Fibroblast of lung (primary cell): ENCODE measurements at places on chromosomes 3 and 15.

DNA sequence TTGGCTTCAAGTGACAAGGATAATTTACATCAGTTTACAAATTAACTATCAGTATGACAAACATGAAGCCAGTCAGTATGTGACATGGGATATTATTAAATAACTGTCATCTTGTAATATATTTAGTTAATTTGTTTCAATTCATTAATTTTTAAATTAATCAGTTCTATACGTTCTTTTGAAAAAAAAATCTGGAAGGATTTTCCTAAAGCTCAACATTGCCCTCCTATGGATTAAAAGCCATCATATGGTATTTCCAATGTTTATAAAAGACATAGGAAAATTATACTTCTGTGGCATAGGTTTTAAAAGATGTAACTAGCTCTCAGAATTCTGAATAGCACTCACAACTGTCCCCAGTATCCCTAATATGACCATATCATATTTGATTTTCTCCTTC is 134.4 kb downstream of the PLOD2 start:
- no peak overlapping the region for H3K4me3 ChIP-seq
- no peaks in the 10 kb centered on the region for H3K4me1 ChIP-seq
- no peak for DNase-seq
- H3K27me3 ChIP-seq = no peaks in the 10 kb centered on the region
- no peak overlapping the region for H3K27ac ChIP-seq
- no peaks in the 10 kb centered on the region for H3K36me3 ChIP-seq

GRCh38 chr3:72848703-72849081 is 447 bp upstream of the SHQ1 start:
- no peaks in the 10 kb centered on the region for H3K36me3 ChIP-seq
- H3K27ac ChIP-seq = no peak overlapping the region
- H3K4me1 ChIP-seq = peaks cover 4% of the 10 kb centered on the region
- H3K4me3 ChIP-seq = peak overlapping the region; percentile 83
- no peaks in the 10 kb centered on the region for H3K27me3 ChIP-seq
- no peak for DNase-seq

- H3K27ac ChIP-seq = no peak overlapping the region
- H3K36me3 ChIP-seq = no peaks in the 10 kb centered on the region
- H3K4me1 ChIP-seq = no peaks in the 10 kb centered on the region
- no peaks in the 10 kb centered on the region for H3K27me3 ChIP-seq
Measured at GRCh38 chr3:190446573-190447279, 3.0 kb downstream of the TMEM207 start.

DNA sequence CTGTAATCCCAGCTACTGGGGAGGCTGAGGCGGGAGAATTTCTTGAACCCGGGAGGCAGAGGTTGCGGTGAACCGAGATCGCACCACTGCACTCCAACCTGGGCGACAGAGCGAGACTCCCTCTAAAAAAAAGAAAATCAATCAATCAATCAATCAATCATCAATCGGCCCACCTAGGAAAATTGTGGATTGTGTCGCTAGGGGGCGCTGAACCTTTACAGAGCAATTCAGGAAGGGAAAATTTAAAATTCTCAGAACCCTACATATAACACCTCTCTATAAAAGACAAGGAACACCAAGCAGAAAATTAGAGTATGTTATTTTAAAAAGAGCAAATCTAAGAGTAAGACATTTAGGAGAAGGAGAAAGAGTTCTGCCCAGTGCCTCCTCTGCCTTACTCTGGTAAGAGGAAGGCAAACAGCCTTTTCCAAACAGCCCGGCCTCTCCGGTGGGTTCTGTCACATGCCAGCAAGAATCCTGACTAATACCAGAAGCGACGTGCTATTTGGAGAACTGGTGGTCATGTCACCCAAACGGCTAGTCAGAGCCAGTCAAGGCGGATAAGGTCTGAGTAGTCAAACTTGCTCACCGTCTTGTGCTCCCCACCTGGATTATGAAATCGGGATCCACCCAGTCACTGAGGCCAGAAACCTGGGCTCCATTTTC is 22.3 kb upstream of the SMCO1 start:
- no peaks in the 10 kb centered on the region for H3K4me1 ChIP-seq
- DNase-seq = peak; percentile 38
- H3K36me3 ChIP-seq = no peaks in the 10 kb centered on the region
- H3K27ac ChIP-seq = no peak overlapping the region
- H3K27me3 ChIP-seq = no peaks in the 10 kb centered on the region

- peaks cover 23% of the 10 kb centered on the region for H3K4me1 ChIP-seq
- DNase-seq = peak; percentile 32
- H3K4me3 ChIP-seq = no peak overlapping the region
- peaks cover 29% of the 10 kb centered on the region for H3K36me3 ChIP-seq
- H3K27ac ChIP-seq = peak overlapping the region; percentile 19
Measured at GRCh38 chr3:11560746-11561145, 83.0 kb downstream of the VGLL4 start.

- H3K27me3 ChIP-seq = no peaks in the 10 kb centered on the region
- no peak for DNase-seq
- no peak overlapping the region for H3K4me3 ChIP-seq
- H3K36me3 ChIP-seq = no peaks in the 10 kb centered on the region
Measured at GRCh38 chr15:39149636-39150150, 431.2 kb upstream of the THBS1 start.

GRCh38 chr3:122365073-122365472 is 18.0 kb downstream of the MIX23 start:
- H3K36me3 ChIP-seq = peaks cover 7% of the 10 kb centered on the region
- no peaks in the 10 kb centered on the region for H3K27me3 ChIP-seq
- H3K27ac ChIP-seq = no peak overlapping the region
- no peak for DNase-seq
- no peak overlapping the region for H3K4me3 ChIP-seq

GRCh38 chr3:60023189-60023588 is 973.4 kb upstream of the CFAP20DC start:
- H3K4me1 ChIP-seq = no peaks in the 10 kb centered on the region
- no peak overlapping the region for H3K27ac ChIP-seq
- no peak for DNase-seq

- DNase-seq = no peak
- H3K27me3 ChIP-seq = no peaks in the 10 kb centered on the region
- H3K4me1 ChIP-seq = peaks cover 23% of the 10 kb centered on the region
- no peak overlapping the region for H3K4me3 ChIP-seq
- H3K36me3 ChIP-seq = no peaks in the 10 kb centered on the region
- H3K27ac ChIP-seq = no peak overlapping the region
Measured at GRCh38 chr3:11479221-11479620, 164.5 kb downstream of the VGLL4 start.

DNA sequence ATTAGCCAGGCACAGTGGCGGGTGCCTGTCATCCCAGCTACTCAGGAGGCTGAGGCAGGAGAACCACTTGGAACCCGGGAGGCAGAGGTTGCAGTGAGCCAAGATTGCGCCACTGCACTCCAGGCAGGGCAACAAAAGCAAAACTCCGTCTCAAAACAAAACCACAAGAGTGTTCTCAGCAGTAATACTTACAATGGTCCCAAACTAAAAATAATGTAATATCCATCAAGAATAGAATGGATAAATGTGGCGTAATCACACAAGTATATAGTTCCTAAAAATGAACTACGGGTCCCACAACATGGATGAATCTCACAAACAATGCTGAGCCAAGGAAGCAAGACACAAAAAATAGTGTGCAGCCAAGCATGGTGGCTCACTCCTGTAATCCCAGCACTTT is 39.2 kb downstream of the STAG1 start:
- H3K27me3 ChIP-seq = no peaks in the 10 kb centered on the region
- no peak overlapping the region for H3K4me3 ChIP-seq
- H3K4me1 ChIP-seq = no peaks in the 10 kb centered on the region
- DNase-seq = no peak
- H3K36me3 ChIP-seq = no peaks in the 10 kb centered on the region

GRCh38 chr15:57758560-57758959 is 52.0 kb downstream of the POLR2M start:
- no peaks in the 10 kb centered on the region for H3K27me3 ChIP-seq
- no peak for DNase-seq
- H3K27ac ChIP-seq = no peak overlapping the region
- H3K36me3 ChIP-seq = no peaks in the 10 kb centered on the region
- no peaks in the 10 kb centered on the region for H3K4me1 ChIP-seq
- no peak overlapping the region for H3K4me3 ChIP-seq

- H3K36me3 ChIP-seq = no peaks in the 10 kb centered on the region
- no peak overlapping the region for H3K4me3 ChIP-seq
- no peak overlapping the region for H3K27ac ChIP-seq
- peaks cover 6% of the 10 kb centered on the region for H3K4me1 ChIP-seq
- peak; percentile 59 for DNase-seq
Measured at GRCh38 chr15:65916664-65917406, 47.5 kb downstream of the RAB11A start.

DNA sequence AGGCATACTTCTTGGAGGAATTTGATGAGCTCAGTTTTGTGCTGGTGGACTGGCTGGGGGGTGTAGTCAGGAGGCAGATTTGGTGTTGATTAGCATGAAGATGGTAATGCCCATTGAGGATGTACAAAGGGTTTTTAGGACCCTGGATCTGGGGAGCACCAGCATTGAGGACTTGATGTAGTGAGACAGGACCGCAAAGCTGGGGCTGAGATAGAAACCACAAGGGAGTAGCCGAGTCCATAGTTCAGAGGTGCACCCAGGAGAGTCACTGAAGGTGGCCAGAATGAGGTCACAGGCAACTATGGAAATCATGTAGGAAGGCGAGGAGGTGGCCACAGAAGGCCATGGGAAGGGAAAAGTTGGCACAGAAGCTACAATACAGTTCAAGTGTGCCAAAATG is 2.7 kb upstream of the CDC25A start:
- H3K4me1 ChIP-seq = peaks cover 4% of the 10 kb centered on the region
- H3K27ac ChIP-seq = no peak overlapping the region
- H3K4me3 ChIP-seq = no peak overlapping the region
- no peaks in the 10 kb centered on the region for H3K27me3 ChIP-seq
- DNase-seq = no peak

DNA sequence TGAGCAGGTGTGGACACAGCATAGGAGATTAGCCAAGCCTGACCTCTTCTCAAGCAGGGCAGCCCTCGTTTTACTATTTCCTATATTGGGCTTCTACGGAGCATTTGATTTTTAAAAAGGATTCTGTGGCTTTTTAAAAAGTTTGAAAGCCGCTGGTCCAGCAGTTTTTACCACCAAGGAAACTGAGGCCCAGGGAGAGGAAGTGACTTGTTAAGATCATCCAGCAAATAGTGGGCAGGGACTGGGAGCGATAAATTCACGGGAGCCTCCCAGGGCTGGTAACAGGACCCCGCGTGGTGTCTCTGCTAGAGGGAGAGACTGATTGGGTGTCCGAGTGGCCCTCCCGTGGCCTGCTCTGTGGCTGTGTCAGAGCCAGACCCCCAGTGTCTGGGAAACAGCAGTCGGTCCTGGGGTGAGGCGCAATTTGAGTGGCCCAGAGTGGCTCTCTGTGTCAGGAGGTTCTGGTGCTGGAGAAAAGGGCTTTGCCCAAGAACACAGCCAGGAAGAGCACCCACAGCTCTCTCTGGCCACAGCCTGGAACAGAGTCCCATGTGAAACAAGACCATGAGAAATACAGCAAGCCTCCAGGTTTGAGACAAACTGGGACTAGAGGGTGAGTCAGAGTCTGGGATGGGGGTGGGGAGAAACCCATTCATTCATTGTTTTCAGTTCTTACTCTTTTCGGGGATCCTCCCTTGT is 4.2 kb downstream of the FURIN start:
- H3K36me3 ChIP-seq = peaks cover 6% of the 10 kb centered on the region
- peak overlapping the region; percentile 74 for H3K4me3 ChIP-seq
- H3K27me3 ChIP-seq = no peaks in the 10 kb centered on the region
- H3K4me1 ChIP-seq = peaks cover 24% of the 10 kb centered on the region
- peak; percentile 86 for DNase-seq

GRCh38 chr3:116083683-116084082 is 361.6 kb downstream of the LSAMP start:
- H3K36me3 ChIP-seq = no peaks in the 10 kb centered on the region
- no peak overlapping the region for H3K27ac ChIP-seq
- no peaks in the 10 kb centered on the region for H3K27me3 ChIP-seq
- H3K4me1 ChIP-seq = no peaks in the 10 kb centered on the region
- H3K4me3 ChIP-seq = no peak overlapping the region
